ENCODE measurements at places on chromosomes 11 and 22. TPM values are rescaled to one million over a fixed set of nuclear protein-coding genes. Genes with fewer than 3 reads are reported as not detected.

MPZL3 gene
- 1.2 TPM for polyA plus RNA-seq

AIFM3 gene
- 0.87 TPM for polyA plus RNA-seq

MYO7A gene
- 6.4 TPM for polyA plus RNA-seq

SCGB1A1 gene
- polyA plus RNA-seq, result 0.54 TPM

FAM227A gene
- polyA plus RNA-seq, result 0.04 TPM

RIC3 gene
- 2.0 TPM for polyA plus RNA-seq

ATM gene
- 9.9 TPM for polyA plus RNA-seq

OR51M1 gene
- not detected for polyA plus RNA-seq

ZBTB16 gene
- 30.4 TPM for polyA plus RNA-seq

ATP6V1E1 gene
- 48.5 TPM for polyA plus RNA-seq

HEPN1 gene
- 2.3 TPM for polyA plus RNA-seq

OR51B2 gene
- polyA plus RNA-seq, result not detected

L3MBTL2 gene
- polyA plus RNA-seq, result 10.1 TPM
